ENCODE measurements at places on chromosomes 11 and 22.
A peak's percentile ranks its signal among the peaks of the same experiment; 100 is the strongest.

DNA sequence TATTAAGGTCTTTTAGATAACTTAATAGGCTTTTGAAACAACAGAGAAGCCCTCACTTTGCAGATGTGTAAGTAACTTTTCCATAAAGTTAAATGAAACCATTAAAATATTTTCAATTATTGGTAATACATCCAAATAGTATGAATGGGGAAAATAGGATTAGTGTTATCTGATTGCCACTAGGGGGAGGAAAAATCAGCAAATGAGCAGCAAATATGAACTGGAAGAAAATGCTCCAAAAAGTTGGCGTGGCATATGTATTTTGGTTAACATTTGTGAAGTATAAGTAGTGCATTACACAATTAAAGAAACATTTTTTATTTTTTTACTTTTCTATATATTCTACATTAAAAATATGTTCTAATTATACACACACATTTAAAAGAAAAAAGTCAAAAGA lies 259.8 kb upstream of the ANO5 start:
- no peak for DNase-seq

DNA sequence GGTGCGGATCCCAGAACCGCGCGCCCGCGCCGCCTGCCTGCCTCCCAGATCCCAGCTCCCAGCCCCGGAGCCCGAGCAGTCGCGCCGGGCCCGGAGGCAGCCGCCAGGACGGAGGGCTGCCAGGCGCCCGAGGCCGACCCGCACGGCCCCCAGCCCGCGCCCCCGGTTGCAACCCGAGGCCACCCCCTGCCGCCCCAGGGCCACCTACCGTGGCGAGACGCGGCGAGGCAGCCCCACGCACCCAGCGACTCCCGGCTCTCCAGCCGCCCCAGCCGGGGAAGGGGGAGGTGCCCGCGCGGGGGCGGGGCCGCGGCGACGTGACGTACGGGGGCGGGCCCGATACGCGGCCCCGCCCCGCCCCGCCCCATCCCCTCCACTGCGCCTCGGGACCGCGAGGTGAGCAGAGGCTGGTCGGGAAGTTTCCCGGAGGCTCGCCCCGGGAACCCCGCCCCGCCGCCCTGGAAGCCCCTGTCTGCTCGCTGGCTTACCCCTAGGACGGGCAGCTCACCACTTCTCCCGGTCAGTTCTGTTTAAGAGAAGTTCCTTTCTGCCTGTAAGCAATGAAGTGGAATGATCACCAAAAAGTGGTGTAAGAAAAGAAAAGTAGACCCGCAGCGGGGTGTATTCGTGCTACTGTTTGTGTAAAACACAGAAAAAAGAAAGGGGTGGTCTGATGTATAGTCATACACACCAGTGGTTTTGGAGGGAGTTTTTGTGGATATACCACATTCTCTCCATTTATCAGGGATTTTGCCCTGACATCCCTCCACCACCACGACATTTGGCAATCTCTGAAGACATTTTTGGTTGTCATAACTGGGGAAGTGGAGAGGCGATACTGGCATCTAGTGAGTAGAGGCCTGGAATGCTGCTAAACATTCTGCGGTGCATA lies at the start of gene TPST2:
TPST2 (minus strand) TSS at position 288 of the 892 bp plus-strand sequence. CDS start 48,502 bp downstream, outside the sequence.
- DNase-seq, result peak; percentile 81

DNA sequence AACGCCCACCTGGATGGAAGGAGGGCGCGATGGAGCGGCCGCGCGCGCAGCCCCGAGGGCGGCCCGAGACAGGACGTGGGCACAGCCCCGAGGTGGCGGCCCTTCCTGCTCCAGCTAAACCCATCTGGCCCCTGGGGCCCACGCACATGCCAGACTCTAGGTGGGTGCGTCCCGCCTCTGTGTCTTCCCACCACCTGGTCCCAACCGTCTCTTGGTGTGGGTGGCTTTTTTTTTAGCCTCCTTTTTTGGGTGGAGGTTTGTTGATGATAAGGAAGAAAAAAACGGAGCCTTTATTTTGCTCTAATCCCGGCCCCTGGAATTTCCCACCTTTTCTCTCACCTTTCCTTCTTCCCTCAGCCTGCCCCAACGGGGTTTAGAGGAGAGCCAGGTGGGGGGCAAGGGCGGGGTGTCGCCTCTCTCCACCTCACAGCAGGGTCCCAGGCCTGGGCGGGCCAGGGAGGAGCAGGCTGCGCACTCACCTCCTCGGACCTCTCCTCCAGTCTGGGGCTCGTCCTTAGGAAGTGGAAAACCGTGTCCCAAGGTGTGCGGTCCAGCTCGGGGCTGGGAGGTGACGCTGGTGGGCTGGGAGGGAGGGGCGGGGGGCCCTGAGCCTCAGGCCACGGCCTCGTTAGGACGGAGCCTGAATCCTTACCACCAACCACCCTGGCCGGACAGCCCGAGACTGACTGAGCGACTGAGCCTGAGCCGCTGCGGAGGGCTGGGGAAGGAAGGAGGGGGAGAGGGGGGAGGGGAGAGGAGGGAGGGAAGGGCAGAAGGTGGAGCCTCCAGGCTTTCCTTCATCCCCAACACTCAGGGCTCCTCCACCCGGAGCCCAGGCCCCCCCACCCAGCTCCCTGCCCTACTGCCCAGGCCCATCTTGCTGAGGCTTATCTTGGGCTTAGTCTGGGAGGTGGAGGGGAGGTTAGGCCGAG lies at the start of gene SOX10:
SOX10 (minus strand) TSS at position 696 of the 932 bp plus-strand sequence. CDS start 771 bp downstream, outside the sequence.
- DNase-seq, result no peak

GRCh38 chr11:120774591-120775386 lies 249.1 kb upstream of the TBCEL start:
- DNase-seq, result no peak

- no peak for DNase-seq
These were observed 65.0 kb downstream of the MACROD1 start for GRCh38 chr11:64100782-64101353.

DNA sequence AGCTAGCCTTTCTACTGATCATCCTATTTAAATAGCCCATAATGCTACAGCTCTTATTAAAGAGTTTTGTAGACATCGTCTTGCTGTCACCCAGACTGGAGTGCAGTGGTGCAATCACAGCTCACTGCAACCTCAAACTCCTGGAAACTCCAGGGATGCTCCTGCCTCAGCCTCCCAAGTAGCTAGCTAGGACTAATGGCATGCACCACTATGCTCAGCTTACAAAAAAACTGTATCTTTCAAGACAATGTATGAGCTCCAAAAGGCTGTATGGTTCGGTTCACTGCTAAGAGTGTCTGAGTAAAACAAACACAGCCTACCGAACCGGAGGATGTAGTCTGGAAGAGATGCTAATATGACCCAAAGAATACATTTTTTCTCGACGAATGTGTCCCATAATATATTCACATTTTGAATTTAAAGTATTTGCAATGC lies 2.6 kb downstream of the TAF1D start:
- no peak for DNase-seq

DNA sequence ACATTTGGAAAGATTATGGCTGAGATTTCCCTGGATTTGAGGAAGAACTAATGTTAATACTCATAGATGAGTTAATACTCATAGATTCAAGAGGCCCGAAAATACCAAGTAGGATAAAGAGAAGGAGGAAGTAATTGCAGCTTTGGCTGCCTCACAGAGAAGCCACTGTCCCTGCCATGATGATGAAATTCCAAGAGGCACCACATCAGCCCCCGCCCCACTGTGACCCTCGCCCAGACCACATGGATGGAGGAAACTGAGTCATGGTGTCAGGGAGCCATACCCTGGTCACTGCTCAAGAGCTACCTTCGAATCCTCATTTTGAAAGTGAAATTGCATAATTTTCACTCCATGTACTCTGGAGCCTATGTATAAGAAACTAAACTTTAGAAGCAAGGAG lies 92.9 kb upstream of the SLC22A12 start:
- DNase-seq, result no peak

GRCh38 chr11:121590772-121591404 lies 138.1 kb upstream of the SORL1-AS1 start:
- no peak for DNase-seq

DNA sequence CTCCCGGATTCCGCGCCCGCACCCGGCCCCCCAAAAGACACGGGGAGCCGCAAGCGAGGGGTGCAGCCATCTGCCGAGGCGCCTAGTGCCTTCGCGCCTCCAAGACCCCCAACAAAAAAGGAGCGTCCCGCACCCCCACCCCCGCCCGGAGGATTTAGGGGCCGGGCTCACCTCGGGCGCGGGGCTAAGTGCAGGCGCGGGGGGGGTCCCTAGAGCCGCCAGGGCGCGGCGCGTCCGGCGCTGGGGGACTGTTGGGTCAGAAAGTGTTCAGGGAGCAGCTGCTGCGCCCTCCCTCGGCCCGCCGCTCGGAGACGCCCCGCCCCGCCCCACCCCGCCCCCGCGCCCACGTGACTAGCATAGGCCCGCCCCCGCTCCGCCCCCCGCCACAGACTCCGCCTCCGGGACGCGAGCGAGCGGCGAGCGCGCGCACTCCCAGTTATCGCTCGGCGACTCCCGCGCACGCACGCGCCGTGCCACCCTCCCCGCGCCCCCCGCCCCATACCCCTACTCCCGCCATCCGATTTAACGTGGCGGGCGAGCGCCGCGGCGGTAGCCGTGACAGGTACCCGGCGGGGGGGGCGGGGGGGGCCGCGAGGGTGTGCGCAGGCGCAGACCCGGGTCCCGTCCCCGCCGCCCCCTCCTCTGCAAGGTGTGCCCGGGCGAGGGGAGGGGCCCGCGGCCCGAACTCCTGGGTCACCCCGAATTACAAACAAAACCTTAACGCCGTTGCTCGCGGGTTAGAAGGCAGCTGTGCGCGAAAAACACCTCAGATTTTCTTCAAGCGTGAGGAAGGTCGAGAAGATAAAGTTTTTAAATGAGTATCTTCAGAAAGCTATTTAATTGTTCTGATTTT lies 56.2 kb downstream of the KCNJ4 start:
- DNase-seq, result peak; percentile 90

DNA sequence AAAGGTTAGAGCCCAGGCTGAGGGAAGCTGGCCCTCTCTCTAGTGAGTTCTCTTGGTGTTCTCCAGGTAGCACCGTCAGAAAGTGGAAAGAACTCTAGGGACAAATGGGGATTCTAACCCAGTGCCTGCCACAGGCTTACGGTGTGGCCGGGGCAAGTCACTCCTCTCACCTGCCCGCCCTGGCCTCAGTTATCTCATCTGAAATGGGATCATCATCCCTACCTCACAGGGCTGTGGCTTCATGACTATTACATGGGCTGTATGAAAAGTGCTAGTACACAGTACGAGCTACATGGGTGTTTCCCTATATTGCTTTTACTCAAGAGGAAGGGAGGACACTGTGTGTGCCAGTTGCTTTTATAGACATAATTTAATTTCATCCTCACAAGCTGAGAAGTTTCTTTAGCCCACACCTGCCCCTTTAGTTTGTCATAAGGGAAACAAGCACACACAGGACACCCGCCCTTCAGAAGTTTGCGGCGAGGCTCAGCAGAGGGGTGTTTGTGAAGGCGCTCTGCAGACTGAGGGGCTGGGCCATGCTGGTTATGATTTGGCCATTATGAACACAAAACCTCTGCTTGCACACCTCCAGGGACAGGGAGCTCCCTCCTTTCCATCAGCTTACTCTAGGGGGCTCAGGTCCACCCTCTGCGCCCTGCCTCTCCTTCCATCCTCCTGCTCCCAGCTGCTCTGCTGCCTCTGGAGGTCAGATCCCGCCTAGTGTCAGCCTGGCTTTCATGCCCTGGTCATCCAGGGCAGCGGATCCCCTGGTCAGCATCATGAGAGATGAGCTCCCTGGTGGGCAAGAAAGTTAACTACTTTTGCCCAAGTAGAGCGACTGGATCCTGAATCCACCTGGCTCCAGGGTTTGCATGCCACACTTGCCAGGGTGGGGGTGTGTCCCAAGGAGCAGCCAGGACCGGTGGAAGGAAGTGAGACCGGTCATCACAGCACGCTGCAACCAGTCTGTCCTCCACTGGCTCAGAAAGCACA lies 1.2 kb downstream of the KLHL35 start:
- no peak for DNase-seq

DNA sequence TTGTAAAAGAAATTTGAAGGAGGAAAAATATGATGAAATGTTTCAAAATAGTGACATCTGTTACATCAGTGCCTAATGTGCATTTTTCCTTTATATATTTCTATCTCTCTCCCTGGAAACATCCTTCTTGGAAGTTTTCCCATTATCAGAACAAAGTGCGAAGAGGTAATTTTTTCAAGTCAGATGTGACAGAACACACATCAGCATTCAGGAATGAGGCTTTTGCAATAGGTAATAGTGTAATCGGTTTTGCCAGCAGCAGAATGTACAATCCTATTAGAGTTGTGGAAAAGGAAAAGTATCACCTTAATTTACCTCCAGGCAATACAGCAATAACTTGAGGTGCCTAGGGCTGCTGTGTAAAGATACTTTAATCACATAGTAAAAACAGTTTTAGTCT lies 275.8 kb downstream of the FAT3 start:
- no peak for DNase-seq

DNA sequence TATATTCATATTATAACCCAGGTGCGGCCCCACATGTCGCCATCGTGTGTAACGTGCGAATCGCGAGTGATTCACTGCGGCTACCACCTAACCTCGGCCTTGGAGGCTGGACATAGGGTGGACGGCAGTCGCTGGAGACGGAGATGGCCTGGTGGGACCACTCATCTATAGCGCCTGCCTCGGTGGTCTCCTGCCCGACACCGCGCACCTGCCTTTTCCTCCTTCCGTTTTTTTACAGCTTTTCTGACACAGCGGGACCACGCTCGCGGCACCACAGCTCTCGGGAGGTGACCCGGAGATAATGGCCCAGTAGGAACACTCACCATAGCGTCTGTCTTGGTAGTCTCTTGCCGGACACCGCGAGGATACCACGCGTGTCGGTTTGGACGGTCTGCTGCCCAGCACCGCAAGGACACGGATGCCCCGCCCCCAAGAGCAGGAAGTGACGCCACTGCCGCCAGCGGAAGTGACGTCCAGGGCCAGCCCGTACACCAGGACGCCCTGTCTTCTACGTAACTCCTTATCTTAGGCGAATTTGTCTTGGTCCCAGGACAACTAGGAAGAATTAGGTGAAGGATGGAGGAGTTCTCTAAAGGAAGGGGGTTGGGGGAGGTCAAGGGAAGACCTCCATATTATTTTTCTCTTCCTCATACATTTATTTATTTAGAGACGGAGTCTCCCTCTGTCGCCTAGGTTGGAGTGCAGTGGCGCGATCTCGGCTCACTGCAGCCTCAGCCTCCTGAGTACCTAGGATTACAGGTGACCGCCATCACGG lies 6.4 kb downstream of the SNU13 start:
- DNase-seq, result peak; percentile 64

GRCh38 chr11:109302591-109303334 lies 119.2 kb upstream of the C11orf87 start:
- no peak for DNase-seq
